ENCODE measurements at places on chromosomes 11 and 22. TPM values are rescaled to one million over a fixed set of nuclear protein-coding genes. Genes with fewer than 3 reads are reported as not detected.

DNA sequence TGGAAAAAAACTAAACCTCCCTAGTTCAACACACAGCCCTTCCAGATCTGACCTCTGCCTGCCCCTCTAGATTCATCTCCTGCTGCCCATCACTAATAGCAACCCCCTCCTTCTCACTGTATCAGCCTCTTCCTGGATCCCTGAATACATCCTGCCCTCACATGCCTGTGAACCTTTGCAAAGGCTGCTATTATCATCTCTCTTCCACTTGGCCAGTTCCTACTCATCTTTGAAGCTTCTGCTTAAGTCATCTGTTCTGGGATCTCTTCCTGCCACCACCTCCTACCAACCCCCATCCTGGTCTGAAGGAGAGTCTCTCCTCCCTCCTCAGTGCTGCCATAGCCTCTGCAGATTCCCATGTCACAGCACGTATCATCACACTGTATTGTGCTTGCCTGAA lies 38.0 kb upstream of the AMOTL1 start:
- DNase-seq: no peak

- DNase-seq: peak; percentile 75
These were observed 394.3 kb downstream of the TMEM135 start for GRCh38 chr11:87432022-87432421.

DNA sequence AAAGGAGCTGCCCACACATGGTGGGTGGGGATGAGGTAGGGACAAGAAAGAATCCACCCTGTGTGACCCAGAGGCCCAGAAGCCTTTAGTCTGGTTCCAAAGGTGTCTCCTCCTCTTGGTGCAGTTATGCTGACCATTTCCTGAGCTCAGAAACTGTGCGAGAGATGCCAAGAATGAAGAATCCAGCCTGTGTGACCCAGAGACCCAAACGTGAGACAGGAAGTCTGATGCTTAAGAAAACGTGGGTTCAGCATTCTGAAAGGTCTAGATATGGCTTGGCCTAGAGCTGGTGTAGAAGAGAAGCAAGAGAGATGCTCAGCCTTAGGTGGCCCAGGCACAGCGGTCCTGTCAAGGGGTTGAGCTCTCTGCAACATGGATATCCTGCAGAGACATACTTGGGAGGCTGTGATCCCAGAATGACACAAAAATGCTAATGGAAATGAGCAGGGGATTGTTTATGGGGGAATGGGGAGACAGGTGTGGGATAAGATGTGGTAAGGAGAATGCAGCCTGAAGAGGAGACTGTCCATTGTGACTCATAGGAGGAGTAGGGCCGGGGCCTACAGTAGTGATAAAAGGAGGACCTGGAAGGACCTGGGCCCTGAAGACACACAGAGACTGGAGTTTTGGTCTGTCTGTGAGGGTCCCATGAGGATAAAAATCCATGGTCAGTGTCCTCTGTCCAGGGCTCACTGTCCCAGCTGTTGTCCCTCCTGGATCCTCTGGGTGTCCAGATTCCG lies 79.0 kb downstream of the ZNF280B start:
- no peak for DNase-seq

DNA sequence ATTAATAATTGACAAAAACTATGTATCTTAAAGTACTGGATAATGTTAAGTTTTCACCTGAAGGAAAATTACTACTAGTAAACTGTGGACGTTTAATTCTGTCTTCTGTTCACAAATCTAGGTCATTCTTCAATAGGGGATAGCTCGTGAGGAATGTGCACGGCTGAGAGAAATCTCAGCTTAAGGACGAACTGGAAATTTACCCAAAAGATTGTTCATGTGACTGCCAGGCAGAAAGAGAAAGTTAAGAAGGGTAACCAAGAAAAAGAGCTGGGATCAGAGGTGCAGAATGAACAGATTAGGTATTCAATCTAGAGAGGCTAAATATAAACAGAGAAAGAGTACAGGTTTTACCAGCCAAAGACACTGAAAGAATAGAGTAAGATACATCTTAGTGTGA lies 245.3 kb downstream of the CASP12 start:
- no peak for DNase-seq

GRCh38 chr11:2406878-2407410 lies 6.4 kb downstream of the TSSC4 start:
- DNase-seq: no peak

GRCh38 chr11:67705264-67705663 lies 30.8 kb upstream of the ALDH3B2 start:
- DNase-seq: no peak

GRCh38 chr22:38221908-38222796 lies 20.4 kb downstream of the MAFF start:
- no peak for DNase-seq

GRCh38 chr11:36219996-36220395 lies 69.2 kb downstream of the COMMD9 start:
- no peak for DNase-seq

GRCh38 chr11:128157423-128158298 lies 429.7 kb downstream of the ETS1 start:
- peak; percentile 79 for DNase-seq

GRCh38 chr11:47288066-47288465 lies 18.1 kb downstream of the MADD start:
- DNase-seq: no peak

- no peak for DNase-seq
These were observed 22.0 kb downstream of the PPIL2 start for GRCh38 chr22:21687685-21688259.

GRCh38 chr11:111422494-111423249 lies 43.6 kb upstream of the POU2AF1 start:
- DNase-seq: peak; percentile 68

GRCh38 chr11:83566950-83567349 lies 280.8 kb upstream of the CCDC90B start:
- peak; percentile 11 for DNase-seq

GRCh38 chr22:25382762-25383161 lies 163.3 kb downstream of the CRYBB2 start:
- no peak for DNase-seq

- no peak for DNase-seq
These were observed 5.0 kb downstream of the DPF2 start for GRCh38 chr11:65338676-65339075.

GRCh38 chr22:34067031-34067430 lies 146.8 kb upstream of the LARGE1 start:
- peak; percentile 17 for DNase-seq

GRCh38 chr11:85105868-85106267 lies 521.3 kb downstream of the DLG2 start:
- DNase-seq: peak; percentile 20

DNA sequence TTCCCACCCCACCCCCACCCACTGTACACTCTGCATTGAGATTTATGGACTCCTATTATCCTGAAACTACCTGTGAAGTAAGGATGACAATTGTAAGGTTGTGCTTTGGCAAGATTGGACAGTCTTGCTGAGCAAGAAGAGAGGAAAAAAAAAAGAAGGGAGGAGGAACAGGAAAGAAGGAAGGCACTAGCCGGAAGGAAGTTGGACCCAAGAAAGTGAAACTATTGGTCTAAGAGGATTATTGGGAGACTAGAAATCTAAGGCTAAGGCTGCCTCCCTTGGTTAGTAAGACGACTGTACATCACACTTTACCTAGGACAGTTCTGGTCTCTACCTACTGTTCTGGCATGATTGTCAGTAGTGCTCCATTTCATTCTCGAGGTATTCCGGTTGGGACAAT lies 12.1 kb upstream of the TRIM44 start:
- DNase-seq: no peak

DNA sequence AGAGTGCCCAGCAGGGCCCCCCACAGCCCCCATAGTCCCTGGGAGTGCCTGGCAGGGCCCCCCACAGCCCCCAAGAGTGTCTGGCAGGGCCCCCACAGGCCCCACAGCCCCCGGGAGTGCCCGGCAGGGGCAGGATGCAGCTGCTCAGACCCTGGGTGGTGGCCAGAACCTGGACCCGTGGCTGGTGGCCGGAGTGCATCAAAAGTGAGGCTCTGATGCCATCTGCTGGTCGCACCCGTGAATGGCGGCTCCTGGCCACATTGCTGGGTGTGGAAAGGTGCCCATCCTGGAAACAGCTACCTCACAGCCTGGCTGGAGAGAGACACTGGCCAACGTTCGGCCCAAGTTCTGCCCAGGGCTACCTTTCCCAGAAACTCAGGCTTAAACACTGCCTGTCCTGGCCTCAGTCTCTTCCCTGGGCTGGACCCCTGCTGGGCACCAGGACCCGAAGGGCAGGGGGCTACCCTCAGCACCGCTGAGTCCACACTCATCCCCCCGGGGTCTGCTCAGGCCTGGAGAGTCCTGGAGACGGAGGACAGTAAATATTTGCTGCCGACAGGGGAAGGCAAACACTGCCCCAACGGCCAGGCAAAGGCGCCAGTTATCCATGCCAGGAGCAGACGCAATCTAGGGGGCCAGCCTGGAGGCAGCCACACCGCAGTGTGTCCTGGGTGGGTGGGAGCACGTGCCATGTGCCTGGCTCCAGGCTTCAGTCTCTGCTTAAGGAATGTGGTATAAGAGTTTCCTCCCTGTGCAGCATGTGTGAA lies 4.4 kb downstream of the INS start:
- peak; percentile 82 for DNase-seq

- no peak for DNase-seq
These were observed 1.0 kb downstream of the SRPRA start for GRCh38 chr11:126267650-126268049.

GRCh38 chr11:17816232-17816931 lies 81.8 kb downstream of the KCNC1 start:
- DNase-seq: peak; percentile 56

GRCh38 chr11:90113541-90113940 lies 20.9 kb upstream of the NAALAD2 start:
- DNase-seq: peak; percentile 5

DNA sequence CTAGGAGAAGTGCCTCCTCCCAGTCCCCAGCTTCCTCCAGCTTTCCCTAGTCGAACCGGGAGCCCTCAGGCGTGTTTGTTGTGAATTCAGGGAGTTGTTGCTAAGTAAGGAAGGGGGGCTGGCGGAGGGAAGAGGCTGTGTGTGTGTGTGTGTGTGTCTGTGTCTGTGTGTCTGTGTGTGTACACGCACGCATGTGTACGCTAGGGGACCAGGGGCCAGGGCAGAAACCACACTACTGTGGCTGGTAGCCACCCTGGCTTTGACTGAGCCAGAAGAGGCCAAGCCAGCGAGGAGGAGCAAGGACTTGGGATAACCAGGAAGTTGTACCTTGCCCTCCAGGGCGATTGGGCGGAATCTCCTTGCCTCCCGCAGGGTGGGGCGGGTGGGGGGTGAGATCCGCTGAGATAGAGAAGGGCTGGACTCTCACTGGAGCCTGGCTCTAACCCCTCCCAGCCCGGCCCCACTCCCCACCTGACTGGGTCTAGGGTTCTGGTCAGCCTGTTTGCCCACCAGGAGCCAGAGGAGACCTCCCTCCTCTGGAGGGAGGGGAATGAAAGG lies 7.5 kb downstream of the BCL9L start:
- peak; percentile 92 for DNase-seq

- DNase-seq: no peak
These were observed 159.4 kb downstream of the BUD13 start for GRCh38 chr11:116613206-116613875.

GRCh38 chr22:39173787-39174497 lies 21.5 kb upstream of the CBX7 start:
- no peak for DNase-seq

- peak; percentile 54 for DNase-seq
These were observed 395.7 kb downstream of the MN1 start for GRCh38 chr22:27405672-27406388.

- DNase-seq: no peak
These were observed 172.6 kb upstream of the LUZP2 start for GRCh38 chr11:24324211-24324610.

DNA sequence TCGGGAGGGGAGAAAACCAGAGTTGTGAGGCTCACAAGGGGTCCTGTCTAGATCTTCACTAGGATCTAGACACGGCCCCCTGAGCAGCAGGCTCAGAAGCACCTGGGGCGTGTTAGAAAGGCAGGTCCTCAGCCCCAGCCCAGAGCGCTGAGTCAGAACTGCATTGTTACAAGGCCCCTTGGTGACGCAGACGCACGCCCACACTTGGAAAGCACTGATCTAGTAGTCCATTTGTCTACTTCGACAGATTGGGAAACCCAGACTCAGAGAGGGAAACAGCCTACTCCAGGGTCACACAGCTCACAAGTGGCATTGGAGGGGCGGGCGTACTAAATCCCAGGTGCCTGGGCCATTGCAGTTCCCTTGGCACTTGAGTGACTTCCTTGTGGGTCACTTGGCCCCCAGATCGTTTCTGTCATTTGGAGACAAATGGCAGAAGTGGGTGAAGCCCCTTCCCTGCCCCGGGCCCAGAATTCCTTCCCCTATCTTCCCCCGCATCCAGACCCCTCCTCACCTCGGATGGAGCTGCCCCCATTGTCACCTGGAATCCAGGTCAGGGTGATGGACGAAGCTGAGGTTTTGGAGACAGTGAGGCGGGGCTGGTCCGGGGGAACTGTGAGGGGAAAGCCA lies 110.8 kb downstream of the CEP164 start:
- DNase-seq: no peak

GRCh38 chr11:116499396-116500003 lies 273.3 kb downstream of the BUD13 start:
- peak; percentile 89 for DNase-seq

Gene PKNOX2
- total RNA-seq: 12.3 TPM

Gene MAPK8IP2
- total RNA-seq: 1.2 TPM

Gene SLC6A5
- not detected for total RNA-seq

Gene KCNQ1
- 2.6 TPM for total RNA-seq

Gene USP35
- total RNA-seq: 8.2 TPM

Gene FADS2
- 39.6 TPM for total RNA-seq

Gene ADAMTS15
- 35.1 TPM for total RNA-seq

Gene HMOX1
- 11.1 TPM for total RNA-seq

Gene OAF
- total RNA-seq: 43.3 TPM

Gene SOX6
- 45.0 TPM for total RNA-seq

Gene ST14
- total RNA-seq: 9.7 TPM

Gene TMPRSS13
- total RNA-seq: 2.2 TPM

Gene ZNRF3
- total RNA-seq: 12.4 TPM

Gene SEPTIN3
- total RNA-seq: 0.51 TPM

Measured in tongue (tissue), 3 donors.